ENCODE measurements at places on chromosomes 5 and 9.

DNA sequence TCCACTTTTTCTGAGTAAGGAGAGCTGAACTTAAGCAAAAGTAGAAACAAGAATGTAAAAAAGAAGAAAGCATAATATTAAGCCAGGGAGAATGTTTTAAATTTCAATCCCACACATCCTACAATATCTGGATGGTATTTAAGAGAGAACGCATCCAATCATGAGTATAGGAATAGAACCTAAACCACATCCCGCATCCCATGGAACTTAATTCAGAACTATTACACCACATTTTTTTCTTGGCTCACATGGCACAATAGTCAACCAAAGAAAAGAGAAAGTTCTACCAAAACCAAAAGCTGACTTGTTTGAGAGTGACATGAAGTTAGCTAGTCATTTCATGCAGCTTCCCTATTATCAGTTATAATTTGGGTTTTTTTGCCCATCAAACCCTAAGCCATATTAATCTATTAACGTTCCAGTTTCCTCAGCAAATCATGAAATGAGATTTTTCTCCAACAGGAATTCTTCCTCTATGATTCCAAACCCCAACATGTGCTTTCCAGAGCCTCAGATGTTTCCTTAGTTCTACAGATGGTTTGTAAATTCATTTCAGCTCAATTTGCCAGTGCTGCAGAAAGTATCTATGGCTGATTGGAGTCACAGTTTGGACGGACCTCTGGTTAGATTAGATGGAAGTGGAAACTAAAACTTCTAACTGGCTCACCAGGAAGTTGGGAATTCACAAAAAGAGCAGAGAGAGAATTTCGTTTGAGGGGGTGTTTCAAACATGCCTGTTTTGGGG lies 22.5 kb downstream of the ADAMTSL1 start:
- no peak for DNase-seq

DNA sequence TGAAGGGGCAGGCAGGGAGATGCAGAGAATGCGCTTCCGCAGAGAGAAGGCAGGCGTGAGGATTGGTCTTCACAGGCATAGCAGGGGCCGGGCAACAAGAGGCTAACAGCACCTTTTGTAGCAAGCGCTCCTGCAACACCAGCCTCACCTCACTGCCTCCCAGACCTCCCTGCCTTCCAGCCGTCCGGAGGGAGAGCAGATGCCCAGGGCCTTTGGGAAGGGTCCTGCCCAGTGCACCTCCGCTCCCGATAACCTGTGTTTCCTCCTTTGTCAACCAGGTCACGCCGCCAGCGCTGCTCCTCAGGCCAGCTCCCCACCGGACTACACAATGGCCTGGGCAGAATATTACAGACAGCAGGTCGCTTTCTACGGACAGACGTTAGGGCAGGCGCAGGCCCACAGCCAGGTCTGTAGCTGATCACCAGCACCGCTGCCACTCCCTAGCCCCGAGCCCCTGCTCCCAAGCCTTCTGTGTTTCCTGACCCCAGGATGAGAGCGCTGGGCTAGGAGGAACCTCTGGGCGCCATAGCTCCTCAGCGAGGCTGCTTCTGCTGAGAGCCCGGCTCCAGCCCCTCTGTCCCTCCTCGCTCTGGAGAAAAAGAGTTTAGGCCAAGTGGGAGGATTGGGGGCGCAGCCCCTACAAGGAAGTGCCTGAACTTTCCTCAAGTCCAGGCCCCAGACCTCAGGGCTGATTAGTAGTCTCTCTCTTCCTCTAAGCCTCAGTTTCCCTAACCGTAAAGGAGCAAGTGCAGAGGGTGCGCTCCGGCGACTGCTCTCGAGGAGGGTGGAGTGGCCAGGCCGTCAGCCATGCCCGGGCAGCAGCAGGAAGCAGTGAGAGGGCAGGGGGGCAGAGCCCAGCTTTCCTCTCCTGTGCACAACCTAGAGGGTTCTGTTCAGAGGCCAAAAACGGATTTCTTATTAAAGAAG lies 28.4 kb upstream of the PRDM12 start:
- DNase-seq = no peak

DNA sequence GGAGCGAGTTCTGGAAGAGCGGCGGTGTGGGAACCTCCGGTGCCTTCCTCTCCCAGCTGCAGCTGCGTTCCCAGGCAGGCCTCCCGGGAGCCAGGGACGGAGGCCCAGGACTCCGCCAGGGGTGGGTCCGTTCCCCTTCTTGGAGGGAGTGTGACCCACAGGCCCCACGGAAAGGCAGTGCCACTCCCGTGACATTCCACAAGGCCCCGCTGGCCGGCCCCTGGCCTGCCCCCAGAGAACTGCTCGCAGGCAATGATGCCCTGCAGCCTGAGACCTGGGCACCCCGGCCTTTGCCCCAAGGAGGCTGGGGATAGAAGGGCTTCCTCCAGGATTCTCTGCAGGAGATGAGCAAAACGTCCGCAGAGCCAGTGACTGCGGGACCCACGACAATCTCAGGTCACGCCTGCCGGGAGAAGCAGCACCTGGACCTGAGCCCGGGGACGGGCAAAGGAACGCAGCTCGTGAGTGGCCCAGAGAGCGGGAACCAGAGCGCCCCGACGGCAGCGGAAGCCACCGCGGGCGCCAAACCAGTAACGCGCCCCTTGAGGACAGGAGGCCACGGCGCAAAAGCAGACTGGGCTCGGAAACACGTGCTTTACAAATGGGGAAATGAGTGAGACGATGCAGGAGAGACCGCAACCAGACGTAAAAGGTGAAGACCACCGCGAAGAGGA lies 9.3 kb downstream of the OBP2B start:
- no peak for DNase-seq

- DNase-seq = no peak
Observed at GRCh38 chr5:61625137-61625561, 293.1 kb downstream of the ZSWIM6 start.

DNA sequence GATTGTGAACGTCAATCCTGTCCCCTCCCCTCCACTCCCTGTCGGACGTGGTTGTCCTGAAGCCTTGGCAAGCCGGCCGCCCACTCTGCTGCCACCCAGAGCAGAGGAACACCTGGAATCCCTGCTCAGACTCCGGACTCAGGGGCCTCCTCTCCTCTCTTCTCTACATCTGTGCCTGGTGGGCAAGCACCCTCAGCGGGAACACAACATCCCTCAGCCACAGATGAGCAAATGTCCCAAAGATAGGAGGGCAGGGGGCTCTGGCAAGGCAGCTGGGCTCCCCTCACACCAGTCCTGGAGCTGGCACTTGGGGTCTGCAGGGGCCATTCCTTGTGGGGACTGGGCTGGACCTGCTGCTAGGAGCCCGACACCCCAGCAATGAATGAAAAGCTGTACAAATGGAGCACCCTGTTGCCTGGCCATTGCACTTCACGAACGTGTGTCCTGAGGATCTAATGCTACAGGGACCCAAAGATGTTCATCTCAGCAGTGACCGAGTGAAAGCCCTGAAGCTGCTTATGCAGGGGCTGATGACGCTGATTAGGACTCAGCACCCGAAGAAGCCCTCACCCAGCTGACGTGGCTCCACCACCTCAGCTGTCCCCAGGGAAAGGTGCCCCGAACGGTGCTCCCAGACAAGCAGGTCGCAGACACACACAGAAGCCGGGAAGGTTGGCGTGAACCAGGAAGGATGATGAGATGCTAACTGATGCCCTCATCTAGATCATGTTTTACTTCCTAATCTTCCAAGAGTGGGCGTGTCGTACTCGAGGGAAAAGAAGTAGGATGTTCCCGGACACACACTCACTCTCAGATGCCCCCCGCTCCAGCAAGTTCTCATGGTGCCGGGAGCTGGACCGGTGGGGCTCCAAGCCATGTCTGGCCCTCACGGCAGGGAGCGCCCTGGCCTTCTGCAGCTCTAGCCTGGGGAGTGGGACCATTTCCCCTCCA lies 177.0 kb upstream of the PPP1R26 start:
- DNase-seq = no peak

GRCh38 chr9:105242557-105242956 lies 1.9 kb upstream of the SLC44A1 start:
- DNase-seq = no peak

DNA sequence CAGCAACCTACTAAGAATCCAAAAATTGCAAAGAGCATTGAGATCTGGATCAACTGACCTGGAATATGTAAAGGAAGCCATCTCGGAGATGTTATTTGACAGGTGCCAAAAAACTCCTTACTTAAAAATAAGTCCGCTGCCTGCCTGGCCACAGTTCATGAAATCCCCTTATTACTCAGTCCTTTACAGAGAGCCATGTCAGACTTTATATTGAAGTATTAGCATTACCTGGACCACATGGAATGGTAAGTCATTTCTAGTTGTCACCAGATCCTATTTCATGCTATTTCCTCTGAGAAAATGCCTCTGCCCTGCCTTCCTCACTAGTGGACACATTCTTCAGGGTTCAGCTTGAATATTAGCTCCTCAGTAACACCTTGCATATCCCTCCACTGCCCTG lies 115.7 kb downstream of the DEPDC1B start:
- DNase-seq = no peak

DNA sequence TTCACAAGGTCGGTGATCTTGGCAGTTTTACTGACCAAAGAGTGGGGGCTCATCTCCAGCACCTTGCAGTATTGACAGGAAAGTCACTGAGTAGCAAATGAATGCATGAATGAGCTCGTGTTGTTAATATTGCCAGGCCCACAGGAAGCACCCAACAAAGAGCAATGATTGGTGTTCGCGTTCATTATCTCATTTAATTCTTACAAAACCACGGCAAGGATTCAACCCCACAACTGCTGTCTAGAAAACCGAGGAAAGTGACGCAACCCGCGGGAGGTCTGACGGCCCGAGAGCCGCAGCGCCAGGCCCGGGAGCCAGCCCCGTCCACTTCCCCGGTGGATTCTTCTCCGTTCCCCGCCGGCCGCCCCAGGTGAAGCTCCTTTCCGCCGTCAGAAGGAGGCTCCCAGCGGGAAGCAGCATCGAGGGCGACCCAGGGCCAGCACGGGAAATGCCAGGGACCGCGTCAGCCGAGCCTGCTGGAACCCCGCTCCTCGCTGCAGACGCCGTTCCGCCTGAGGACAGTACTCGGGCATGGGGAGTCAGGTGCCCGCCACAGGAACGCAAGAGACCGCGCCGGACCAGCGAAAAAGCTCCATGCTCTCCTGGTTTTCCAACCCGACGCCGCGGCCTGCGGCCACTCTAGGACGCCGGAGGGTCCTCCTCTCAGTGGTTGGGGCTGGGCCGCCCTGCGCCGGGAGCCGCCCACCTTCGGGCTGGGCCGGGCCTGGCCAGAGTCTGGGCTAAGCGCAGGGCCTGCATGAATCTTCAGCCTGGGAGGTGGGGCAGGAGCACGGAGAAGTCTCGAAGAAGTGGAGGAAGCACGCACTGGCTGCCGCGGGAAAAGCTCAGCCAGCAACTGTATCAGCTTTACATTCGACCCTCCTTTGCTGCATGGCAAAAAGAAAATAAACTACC lies 19.8 kb upstream of the FER start:
- peak; percentile 56 for DNase-seq

GRCh38 chr5:135051399-135051798 lies 17.4 kb upstream of the PITX1 start:
- DNase-seq = no peak

GRCh38 chr5:160452795-160453194 lies 31.1 kb downstream of the PTTG1 start:
- DNase-seq = no peak

Measured in RCC 7860 (cell line).